ENCODE measurements at places on chromosomes 5 and 9.

- no peak for DNase-seq
Observed at GRCh38 chr5:154221371-154221896, 30.9 kb downstream of the GALNT10 start.

GRCh38 chr5:71932655-71933338 is 174.5 kb upstream of the MAP1B start:
- no peak for DNase-seq

DNA sequence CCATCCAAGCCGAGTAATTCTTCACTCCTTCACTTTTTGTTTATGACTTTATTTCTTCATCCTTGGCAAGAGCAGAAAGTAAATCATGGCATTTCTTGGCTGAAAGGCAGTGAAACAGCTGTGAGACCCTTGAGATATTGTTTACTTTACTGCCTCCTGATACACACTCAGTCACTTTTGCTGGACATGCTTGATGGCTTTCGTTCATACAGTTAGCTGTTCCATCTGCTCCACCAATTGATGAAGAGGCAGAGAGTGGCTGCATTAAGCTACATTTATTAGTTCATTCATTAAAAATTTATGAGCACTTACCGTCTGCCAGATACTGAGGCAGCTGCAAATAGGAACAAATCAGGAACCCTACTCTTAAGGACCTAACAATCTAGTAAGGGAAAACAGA is 184.4 kb upstream of the OR13F1 start:
- no peak for DNase-seq

GRCh38 chr9:93398471-93398870 is 53.0 kb upstream of the FAM120A start:
- no peak for DNase-seq

DNA sequence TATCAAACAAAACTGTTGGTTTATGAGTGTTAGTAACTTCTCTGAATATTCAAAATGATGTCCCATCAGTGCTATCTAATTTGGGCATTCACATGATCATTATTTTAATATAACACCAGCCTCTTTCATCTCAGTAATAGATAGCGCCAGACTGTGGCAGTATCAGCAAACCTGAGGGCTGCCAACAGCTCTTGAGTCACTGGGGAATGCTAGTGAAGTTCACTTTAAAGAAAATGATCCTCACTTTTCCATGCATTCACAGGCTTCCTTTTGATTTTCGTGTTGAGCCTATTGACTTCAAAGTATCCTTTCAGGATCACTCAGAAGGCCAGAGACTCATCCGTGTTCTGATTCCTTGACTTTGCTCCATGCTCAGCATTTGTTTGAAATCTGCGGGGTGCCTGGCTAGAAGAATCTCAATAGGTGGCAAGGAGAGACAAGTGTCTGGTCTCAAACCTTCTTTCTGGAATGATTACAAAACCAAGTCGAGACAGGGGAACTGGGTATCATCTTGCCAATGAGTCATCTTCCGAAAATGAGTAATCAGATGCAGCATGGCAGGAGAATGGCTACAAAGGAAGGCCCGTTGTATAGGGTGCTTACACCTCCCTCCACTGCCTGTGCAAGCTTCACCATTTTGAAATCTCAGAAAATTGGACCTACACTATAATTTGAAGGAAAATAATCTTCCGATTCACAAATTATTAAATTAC is 509.1 kb downstream of the RASEF start:
- DNase-seq = no peak

- no peak for DNase-seq
Observed at GRCh38 chr5:26761045-26761444, 277.3 kb downstream of the CDH9 start.

- peak; percentile 39 for DNase-seq
Observed at GRCh38 chr5:76542887-76543690, 80.1 kb downstream of the F2RL2 start.

DNA sequence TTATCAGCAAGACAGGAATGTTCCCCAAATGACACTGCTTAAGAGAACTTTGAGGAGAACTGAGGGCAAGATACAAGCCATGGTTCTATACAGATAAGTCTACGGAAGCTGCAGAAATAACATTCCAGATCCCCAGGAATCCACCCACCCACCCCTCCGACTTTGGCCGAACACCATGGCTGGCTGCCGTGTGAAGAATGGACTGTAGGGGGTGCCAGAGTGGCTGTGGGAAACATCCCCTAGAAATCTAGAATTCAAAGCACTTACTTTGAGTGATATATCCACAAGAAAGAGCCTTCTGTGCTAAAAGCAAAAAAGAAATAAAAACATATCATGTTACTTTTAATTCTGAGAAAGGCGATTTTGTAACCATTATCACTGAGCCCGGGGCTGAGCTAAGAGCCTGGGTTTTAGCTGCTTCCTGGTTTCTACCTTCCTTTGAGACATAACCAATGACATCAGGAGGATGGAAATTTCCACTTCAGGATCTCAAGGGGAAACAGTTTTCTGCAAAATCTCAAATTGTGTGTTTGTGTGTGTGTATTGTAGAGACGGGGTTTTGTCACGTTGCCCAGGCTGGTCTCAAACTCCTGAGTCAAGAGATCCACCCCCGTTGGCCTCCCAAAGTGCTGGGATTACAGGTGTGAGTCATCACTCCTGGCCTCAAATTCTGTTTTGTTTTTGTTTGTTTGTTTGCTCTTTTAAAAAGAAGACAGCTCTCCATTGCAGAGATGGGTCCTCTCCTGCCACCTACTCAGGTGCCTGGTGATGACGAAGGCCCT is 36.4 kb downstream of the GGTA1 start:
- DNase-seq = no peak

- no peak for DNase-seq
Observed at GRCh38 chr5:139763930-139764791, 31.4 kb upstream of the PSD2 start.

- no peak for DNase-seq
Observed at GRCh38 chr9:104984948-104985347, 57.0 kb upstream of the ABCA1 start.

GRCh38 chr5:80713631-80714030 is 58.8 kb upstream of the DHFR start:
- no peak for DNase-seq

Data from activated naive CD4-positive, alpha-beta T cell (primary cell).